Substantia nigra (tissue), 51 donors: ENCODE measurements at places on chromosomes 12 and 14.

DNA sequence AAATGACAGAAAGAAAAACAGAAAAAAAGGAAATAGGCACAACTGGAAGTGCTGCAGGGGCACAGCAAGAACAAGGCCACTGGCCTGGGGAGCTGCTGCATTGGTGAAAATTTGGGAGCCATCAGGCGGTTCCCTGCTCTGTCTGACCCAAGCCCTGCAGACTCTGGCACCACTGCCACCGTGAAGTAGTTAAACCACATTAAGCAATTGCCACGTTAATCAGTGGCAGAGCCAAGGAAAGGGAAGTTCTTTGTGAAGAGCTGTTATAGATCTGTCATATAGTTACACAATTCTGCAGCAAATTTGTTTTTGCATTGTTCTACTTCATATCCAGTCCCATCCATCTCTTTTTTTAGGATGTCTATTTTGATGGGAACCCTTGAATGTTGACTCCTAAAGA, 915.3 kb downstream of the FSCB start:
- DNase-seq = no peak

DNA sequence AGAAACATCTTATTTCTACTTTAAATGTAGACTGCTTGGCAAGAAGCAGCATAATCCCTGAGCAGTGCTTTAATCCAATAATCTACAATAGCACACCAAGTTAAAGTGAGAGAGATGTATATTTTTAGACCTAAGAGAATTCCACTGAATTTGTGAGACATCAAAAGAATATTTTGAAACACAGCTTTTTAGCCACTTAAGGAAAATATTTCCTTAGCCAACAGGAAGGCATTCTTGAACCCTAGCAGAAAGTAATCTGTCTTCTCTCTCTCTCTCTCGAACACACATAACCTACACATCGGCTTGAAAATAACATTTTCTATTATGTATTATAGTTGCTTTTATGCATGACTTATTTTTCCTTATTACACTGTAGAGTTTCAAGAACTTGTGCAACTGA, 34.0 kb downstream of the KITLG start:
- no peak for DNase-seq

DNA sequence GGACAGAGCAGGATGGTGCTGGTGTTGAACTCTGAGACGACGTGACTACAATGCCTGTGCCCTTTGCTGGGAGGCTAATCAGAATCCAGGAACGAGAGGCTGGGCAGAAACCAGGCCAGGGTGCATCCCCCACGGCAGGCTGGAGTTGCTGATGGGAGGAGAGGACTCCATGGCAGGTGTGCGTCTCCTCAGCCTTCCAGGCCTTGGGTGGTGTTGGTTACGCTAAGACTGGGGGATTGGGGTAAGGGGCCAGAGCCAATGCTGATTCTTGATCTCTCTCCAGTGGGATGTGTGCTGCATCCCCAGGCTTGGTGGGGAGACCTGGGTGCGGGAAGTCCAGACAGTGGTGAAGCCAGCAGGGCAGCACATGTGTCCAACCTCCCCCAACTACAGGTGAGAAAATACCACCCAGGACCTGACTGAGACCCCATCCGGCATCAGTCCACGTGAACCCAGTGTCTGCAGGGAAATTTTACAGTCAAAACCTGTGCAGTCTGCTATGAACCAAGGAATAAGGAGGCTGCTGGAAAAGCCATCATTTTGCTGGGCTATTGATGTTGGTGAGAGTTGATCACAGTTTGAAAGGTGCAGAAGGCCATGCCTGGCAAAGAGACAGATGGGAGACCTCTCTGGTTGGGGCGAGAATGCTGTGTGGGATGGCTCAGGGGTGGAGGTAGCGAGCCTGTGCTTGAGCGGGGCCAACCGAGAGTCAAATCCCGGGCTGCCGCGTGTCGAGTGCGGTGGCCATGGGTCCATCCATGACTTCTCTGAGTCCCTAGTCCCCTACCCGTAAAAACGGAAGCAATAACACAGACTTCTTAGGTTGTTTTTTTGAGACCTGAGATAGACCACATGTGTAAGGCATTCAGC, 89.8 kb downstream of the NTF3 start:
- no peak for DNase-seq

GRCh38 chr14:89498878-89499277, 81.8 kb upstream of the FOXN3 start:
- DNase-seq = no peak

DNA sequence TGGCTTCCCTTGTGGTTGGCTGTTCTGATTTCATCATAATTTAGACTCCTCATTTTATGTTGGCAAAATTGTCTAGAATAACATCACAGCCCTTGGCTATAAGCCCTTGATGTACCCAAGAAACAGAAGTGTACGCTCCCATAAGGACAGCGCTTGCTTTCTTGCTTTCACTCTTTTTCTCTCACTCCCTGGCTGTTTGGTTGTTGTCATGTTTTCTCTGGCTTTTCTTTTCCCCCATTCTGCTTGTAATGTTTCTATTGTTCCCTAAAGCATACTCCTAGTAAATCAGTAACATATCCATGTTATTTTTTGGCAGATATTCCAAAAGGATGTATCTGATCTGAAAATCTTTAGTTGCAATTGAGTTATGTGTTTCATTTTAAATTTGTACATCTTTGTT, 530.5 kb downstream of the NOVA1 start:
- DNase-seq = no peak

DNA sequence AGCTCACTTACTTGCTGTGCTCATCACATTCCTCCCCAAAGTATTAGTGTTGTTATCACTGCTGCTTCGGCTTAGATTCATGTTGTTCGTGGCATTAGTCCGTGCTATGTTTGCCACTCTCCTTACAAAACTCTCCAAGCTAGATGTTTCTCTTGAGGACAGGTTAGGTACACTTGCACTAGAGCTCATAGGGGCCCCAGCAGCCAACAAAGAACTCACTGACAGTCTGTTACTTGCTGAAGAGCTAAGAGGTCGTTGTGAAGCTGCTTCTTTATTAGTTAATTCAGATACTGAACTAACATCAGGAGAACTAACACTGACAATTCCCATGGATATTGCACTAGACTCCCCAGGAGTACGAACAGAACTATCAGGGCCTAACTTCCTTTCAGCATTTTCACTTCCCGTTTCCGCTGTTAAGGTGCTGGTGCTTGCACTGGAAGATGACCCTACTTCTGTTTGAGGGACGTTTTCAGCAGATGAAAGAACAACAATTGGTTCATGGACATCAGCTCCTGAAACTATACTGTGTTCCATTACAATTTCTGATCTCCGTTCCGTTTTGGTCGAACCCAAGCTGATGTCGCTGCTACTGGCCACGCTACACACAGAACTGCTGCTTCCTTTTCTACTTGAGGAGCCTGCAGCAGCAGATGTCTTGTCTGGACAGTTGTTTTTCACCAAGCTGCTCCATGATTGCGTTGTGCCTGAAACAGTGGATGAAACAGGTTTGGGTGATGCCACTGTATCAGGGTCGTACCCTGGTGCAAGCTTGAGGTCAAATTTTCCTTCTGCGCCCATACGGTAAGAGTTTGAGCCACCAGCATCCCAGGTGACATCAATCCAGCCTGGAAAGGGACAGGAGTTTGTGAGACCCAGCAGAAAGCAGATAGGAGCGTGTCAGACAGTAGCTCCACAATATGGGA, 78.7 kb downstream of the HECTD1 start:
- no peak for DNase-seq

GRCh38 chr12:22287776-22288621, 46.5 kb downstream of the ST8SIA1 start:
- no peak for DNase-seq

DNA sequence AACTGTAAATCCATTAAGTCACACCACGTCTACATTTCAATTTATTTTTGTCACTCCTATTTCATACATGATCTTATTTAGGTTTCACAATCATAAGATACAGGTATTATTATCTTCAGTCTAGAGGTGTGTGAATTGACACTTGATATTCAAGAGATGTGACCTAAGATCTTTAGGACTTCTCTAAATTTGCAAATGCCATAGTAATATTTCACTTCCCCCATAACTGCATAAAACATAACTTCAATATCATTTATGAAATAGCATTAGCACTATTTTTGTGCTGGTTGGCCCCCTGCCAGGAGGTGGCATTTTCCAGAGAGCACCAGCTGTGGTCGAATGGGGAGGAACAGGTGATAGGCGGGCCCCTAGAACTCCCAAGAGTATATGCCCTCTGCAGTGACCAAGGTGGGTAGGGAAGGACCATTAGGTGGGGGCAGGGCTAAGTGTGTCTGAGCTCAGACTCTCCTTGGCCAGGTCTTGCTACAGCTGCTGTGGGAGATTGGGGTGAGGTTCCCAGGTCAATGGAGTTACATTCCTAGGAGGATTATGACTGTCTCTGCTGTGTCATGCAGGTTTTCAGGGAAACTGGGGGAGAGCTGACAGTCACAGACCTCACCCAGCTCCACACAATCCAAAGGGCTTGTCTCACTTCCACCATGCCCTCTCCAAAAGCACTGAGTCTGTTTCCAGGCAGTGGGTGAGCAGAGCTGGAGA, 49.2 kb upstream of the ERGIC2 start:
- no peak for DNase-seq

GRCh38 chr12:75953312-75953906, 78.2 kb downstream of the PHLDA1 start:
- DNase-seq = no peak

GRCh38 chr12:60391791-60392190, 796.0 kb downstream of the SLC16A7 start:
- no peak for DNase-seq

DNA sequence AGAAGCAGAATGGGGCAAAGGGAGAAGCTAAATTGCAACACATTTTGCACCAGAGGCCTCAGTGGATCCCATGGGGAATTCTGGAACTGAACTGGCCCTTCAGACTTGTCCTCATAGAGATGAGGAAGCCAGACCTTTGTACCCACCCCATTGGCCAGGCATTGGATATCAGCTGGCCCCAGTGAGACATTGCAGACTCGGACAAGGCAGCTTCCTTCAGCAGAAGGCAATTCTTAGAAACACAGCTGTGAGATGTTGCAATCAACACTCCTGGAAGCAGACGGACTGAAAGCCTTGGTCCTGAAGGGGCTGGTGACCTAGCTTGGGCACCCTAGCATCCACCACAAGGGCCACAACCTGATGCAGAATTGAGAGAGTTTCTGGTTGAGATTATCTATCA, 218.1 kb downstream of the MSRB3 start:
- no peak for DNase-seq

DNA sequence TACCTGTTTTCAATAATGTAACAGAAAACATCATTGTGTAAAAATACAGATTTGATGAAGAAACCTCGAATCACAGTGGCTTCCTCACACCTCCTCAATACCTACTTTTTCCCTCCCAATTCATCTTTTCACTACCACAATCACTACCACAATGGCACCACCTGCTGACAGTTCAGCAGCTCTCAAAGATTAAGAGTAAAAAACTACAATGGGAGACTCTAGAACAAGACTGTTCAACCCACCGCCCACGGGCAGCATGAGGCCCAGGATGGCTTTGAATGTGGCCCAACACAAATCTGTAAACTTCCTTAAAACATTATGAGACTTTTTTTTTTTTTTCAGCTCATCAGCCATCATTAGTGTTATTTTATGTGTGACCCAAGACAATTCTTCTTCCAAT, 15.2 kb downstream of the MED6 start:
- no peak for DNase-seq

DNA sequence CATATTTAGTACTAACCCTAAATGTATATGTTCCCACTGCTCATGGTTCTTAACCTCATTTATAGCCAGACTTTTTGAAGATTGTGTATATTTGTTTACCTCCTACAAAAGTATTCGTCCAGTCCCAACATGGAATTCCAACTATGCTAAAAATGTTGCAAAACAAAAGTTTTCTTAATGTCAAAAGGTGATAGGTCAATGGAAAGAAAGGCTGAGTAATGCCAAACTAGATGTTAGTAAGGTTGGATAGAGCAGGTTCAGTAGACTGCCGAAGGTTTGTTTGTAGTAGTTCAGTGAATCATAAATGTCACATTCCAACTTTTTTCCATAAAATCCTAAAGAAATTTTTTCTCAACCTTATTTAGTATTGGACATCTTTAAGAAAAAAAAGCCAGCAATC, 874.5 kb downstream of the FLRT2 start:
- DNase-seq = no peak

DNA sequence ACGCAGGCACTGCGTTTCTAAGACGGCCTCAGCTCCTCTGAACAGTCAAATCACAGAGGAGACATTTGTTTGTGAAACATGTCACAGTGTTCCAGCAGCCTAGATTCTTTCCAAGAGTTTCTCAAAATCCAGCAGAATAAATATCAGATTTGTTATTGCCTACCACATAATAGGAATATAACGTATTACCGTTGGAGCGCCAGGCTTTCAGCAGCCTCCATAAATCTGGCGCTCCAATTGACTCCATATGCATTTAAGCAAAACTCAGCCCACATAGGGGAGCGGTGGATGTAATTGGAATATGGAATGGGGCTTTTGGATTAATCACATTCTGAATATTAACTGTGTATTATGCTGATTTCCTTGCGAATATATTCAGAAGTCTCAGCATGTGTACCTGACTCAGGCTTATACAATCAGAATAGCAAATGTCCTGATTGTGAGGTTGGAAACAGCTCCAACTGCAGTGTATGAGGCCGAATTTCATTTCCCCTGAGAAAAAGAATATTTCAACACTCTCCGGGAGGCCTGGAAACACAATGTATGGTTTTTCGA, 174.0 kb downstream of the ASCL4 start:
- no peak for DNase-seq

GRCh38 chr12:91913651-91914050, 232.0 kb downstream of the BTG1 start:
- DNase-seq = no peak
